Stimulated activated CD4-positive, alpha-beta T cell treated with anti-CD3 and anti-CD28 coated beads, Interleukin-15, amount 100 ng/mL, for 1 hour (primary cell): ENCODE measurements at places on chromosomes 4 and X.

DNA sequence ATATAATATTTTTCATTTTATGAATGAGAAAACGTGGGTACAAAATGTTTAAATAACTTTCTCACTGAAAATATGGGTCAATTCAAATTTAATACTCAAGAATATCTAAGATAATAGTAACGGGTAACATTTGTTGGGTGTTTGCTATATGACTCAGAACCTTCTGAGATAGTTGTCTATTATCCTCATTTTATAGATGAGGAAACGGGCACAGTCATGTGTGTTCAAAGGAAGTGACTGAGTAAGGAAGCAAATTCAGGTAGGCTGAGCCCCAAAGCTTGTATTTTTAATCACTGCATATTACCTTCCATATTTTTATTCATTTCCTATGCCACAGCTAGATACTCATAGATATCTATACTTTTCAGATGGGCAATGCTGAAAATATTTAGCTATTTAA is 12.2 kb upstream of the CAMK2D start:
- no peak for DNase-seq

DNA sequence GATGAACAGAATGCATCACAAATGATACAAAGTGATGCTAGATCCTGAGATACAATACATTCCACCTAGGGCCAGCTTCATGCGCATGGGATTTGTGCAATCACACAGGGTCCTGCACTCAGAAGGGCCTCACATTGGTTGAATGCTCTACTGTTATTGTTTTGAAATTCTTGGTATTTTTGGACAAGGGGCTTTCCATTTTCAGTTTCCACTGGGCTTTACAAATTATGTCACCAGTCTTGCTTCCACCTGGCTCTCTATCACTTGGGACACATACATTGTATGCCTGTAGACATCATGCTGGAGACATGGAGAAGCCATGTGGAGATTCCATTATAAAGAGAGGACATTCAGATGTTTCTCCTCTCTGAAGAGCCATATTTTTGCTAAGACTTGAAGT is 155.8 kb downstream of the NAA11 start:
- DNase-seq: no peak

- DNase-seq: no peak
These were observed 55.7 kb downstream of the TIGD2 start for GRCh38 chr4:89166971-89167475.

- no peak for DNase-seq
These were observed 2.8 kb upstream of the PARM1 start for GRCh38 chr4:74930162-74930561.

GRCh38 chrX:74405973-74406489 is 15.3 kb upstream of the SLC16A2 start:
- DNase-seq: no peak

DNA sequence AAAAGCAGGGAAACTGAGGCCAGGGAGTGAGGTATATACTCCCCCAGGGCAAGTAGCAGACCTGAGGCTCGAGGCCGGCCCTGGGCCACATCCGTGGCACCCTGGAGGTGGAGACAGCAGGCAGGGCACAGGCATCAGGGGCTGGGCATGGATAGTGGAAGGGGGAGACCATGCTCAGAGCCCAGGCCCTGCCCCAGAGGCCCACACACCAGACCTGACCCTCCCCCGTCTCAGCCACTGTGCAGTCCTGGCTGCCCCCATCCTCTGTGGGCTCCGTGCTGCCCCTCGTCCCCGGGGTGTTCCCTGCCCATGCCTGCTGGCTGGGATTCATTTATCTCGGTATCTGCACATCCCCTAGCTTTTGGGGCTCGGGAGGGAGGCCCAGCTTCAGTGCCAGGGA is 103.1 kb upstream of the NKX1-1 start:
- DNase-seq: no peak

- no peak for DNase-seq
These were observed 273.2 kb upstream of the EMCN start for GRCh38 chr4:100790836-100791615.
